Lower leg skin (tissue), 4 donors: ENCODE measurements at places on chromosomes 3 and 15.

DNA sequence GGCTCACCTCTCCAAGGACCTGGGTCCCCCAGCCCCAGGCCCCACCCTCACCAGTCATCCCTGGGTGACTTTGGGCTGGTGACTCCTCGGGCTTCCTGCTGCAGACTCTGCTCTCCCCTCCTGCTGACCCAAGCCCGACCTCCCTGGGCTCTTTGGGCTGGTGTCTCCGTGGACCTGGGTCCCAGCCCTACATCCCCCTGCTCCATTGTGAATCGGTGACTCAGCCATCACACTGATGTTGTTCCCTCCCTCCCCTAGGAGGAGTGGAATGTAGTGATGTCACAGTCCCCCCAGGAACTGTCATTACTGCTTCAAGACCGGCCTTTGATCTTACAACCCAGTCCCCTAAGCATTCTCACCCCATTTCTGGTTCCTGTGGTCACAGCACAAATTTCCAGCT is 83.7 kb downstream of the ADAMTS7 start:
- no peak for DNase-seq

DNA sequence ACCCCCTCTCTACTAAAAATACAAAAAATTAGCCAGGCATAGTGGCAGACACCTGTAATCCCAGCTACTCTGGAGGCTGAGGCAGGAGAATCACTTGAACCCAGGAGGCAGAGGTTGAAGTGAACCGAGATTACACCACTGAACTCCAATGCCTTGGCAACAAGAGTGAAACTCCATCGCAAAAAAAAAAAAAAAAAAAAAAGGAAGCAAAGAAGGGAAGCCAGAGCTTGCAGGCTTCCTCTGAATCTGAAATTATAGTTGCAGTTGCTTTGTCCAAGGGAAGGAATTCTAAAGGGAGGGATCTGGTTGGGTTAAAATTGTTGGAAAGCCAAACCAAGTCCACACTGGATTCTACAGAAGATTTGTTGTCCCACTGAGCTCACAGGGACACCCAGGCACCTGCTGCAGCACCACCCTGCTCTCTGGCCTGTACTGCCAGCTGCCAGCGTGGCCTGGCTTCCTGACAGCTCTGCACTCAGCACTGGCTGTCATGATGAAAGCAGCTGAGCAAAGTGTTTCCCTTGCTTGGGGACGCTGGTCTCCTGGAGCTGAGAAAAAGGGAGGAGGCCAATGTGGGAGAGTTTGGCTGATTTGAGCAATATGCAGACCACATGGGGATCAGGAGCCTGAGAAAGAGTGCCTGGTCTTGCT is 88.8 kb upstream of the HES1 start:
- DNase-seq, result peak; percentile 61

DNA sequence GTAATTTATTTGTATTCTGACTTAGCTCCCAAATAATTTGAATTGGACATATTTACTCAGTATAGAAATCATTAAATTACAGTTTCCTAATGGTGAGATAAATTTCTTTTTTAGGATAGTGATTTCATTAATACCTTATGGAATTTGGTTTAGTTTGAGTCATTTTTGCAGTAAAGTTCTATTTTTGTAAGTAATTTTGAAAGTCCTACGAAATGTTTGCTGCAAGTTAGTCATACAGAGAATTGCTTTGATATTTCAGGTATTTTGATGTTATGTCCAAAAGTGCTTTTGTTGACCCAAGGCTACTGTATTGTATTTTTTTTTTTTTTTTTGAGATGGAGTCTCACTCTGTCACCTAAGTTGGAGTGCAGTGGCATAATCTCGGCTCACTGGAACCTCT is 41.7 kb downstream of the TCF12 start:
- DNase-seq, result no peak

- DNase-seq, result no peak
Measured at GRCh38 chr3:159029306-159030026, 227.6 kb downstream of the MFSD1 start.

DNA sequence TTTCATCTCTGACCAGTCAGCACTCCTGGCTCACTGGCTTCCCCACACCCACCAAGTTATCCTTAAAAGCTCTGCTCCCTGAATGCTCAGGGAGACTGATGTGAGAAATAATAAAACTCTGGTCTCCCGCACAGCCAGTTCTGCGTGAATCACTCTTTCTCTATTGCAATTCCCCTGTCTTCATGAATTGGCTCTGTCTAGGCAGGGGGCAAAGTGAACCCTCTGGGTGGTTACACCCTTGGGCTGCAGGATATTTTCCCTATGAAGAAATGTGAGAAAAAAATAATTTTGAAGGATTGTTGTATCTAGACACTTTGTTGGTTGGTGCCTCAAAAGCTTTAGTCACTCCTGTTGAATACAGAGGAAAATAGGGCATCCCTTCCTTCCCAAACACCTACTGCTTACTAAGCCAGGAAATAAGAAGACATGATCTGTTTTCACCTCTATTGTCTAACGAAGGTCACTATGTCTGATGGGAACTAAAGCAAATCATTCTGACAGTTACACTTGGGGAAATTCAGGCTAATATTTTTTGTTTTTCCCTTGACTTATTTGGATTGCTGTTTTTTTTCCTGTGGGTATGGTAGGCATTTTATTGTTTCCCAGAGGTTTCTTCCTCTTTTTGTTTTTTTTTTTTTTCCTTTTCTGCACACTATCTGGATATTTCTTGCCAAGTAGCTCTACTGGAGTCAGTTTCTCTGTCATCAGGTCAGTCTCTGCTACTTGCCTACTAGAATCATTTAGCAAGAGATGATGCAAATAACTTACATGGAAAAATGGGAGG is 15.3 kb upstream of the TNFSF10 start:
- DNase-seq, result no peak
